CD4-positive, alpha-beta T cell treated with Interleukin-4 for 4 hours (primary cell): ENCODE measurements at places on chromosomes 5 and 9.

DNA sequence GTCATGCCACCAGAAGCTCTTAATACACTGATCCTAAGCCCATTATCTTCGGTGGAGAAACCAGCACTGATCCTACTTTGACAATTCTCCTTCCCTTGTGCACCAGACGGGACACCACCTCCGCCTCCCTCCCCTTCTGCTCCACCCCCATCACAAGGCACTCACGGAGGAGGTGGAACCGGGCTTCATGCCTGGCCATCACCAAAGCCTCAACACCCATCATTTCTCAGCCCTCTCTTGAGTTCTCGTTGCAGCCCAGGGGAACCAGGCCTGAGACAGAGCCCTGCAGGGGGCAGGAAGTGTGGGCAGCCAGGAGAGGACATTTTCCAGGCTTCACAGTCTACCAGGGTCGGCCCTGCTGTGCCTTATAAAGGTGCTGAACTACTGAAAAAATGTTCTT, 160.5 kb downstream of the GOLPH3 start:
- no peak for DNase-seq

DNA sequence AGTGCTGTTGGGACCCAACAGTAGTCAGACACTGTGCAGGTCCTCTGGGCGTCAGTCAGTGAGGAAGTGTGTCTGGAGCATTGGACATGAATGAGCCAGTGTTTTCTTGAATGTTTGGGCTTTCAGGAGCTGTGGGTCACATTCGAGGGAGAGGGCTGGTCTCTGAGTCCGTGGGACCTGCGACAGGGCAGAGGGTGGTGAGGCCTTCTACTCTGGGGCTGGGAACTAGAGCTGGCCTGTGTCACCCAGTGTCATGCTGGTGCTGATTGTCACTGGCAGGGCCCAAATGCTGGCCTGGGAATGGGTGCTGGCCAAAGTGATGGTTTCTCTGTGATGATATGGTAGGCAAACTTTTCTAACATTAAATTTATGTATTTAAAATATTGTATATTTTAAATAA, 10.3 kb downstream of the POLR1E start:
- DNase-seq = no peak

GRCh38 chr9:87160148-87161102, 213.1 kb upstream of the GAS1 start:
- DNase-seq = no peak

- DNase-seq = no peak
These were observed 442.0 kb downstream of the ACTL7B start for GRCh38 chr9:108413809-108414208.

- peak; percentile 24 for DNase-seq
These were observed 151.2 kb downstream of the ERCC6L2 start for GRCh38 chr9:96026655-96027213.

- DNase-seq = no peak
These were observed 439.3 kb upstream of the DAB2 start for GRCh38 chr5:39863926-39864552.

- no peak for DNase-seq
These were observed 126.9 kb downstream of the TLE1 start for GRCh38 chr9:81562231-81563019.

DNA sequence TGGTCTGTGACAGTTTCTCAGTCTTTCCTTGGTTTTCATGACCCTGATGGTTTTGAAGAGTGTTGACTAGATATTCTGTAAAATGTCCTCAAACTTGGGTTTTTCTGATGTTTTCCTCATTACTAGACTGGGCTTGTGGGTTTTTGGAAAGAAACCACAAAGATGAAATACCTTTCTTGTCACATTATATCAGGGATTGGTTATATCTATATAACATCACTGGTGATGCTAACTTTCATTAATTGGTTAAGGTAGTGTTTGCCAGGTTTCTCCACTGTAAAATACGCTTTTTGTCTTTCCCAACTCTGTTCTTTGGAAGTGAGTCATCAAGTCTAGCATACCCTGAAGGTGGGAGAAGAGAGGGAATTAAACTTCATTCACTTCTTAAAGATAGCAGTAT, 3.3 kb upstream of the IL31RA start:
- no peak for DNase-seq

DNA sequence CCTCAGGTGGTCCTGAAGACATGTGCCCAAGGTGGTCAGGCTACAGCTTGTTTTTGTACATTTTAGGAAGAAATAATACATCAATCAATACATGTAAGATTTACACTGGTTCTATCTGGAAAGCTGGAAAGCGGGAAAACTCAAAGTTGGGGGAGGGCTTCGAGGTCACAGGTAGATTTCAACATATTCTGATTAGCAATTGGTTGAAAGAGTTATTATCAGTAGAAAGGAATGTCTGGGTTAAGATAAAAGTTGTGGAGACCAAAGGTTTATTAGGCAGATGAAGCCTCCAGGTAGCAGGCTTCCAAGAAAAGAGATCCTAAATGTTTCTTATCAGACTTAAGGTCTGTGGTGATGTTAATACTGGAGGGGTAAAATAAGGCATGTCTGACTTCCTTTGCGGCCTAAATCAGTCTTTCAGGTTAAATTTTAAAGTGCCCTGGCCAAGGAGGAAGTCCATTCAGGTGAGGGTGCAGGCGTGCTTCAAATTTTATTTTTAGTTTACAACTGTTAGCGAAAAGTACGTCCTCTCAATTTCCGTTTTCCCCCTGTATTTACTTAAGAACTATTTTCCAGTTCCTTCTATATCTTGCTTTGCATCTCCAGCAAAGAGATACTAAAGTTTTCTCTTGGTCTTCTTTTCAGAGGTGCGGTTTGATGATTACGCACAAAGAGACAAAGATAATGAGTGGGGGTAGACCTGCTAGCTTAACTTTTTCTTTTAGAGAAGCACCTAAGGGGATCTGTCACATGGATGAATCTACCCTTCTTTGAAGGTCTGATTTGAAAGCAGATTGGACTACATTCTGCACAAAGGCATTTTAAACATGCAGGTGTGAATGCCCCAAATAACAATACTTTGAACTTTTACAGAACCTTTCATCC, 578.6 kb downstream of the RAB3C start:
- no peak for DNase-seq

GRCh38 chr5:115648056-115648455, 22.2 kb upstream of the TMED7 start:
- DNase-seq = no peak

GRCh38 chr5:135309391-135310327, 89.4 kb downstream of the MACROH2A1 start:
- no peak for DNase-seq

DNA sequence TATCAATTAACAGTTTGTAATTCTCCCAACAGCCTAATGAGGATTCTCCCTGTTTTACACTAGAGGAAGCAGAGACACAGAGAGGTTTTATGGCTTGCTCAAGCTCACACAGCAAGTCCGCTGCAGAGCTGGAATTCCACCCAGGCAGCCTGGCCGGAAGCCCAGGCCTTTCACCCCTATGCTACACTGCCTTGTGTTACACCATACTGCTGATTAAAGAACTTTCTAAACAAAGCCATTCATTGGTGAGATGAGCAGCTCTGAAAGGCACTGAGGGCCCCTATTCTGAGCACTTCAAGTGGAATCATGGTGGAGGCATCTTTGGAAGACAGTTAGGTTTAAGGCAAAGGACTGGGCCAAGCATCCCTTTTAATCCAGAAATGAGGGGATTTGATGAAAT, 14.7 kb upstream of the LARP1 start:
- no peak for DNase-seq

- DNase-seq = no peak
These were observed 38.4 kb downstream of the PRR16 start for GRCh38 chr5:120502531-120502930.

DNA sequence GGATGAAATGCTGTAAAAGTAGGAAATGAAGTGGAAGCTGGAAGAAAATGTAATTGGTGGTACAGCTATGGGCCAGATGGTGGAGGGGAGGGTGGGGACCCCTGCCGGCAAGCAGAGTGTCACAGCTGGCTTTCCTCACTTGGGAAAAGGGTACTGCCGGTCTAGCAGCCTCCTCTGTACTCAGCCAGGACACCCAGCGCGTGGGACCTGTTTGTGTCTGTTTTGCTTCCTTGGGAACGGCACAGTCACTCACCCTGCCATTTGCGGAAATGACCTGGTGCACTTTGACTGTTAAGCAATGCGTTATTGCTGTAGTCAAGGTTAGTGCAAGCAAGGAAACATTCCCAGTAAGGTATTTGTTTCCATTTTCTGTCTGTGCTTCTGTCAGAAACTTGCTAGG, 10.1 kb downstream of the TMEM252 start:
- DNase-seq = no peak

GRCh38 chr9:104633976-104634520, 16.0 kb upstream of the OR13C9 start:
- DNase-seq = no peak

DNA sequence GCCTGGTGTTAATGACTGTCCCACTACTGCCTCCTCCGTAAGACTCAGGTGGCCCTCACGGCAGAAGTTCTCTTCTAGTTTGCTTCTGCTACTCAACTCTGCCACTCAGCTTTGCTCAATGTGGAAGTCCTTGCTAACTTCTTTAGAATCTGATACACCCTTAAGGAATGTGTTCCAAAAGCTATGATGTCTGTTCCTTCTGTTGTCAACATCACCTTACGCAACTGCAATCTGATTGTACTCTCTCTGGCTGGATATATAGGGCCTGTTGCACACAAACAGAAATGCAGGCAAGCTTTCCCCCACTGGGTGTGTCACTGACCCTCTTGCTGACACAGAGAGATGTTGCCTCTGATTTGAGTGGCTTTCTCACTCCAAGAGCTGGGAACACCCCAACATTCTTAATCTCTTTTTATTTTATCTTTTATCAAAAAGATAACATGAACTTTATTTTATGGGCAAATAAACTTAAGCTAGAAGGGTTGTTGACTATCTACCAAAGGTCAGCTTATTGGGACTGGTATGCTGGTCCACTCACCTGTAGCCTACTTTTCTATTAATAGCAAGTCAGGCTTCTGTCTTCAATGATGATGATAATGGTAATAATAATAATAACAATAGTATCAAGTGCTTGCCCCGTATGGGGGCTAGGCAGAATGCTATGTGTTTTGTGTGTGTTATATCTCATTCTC, 25.2 kb downstream of the TMEM252 start:
- no peak for DNase-seq

DNA sequence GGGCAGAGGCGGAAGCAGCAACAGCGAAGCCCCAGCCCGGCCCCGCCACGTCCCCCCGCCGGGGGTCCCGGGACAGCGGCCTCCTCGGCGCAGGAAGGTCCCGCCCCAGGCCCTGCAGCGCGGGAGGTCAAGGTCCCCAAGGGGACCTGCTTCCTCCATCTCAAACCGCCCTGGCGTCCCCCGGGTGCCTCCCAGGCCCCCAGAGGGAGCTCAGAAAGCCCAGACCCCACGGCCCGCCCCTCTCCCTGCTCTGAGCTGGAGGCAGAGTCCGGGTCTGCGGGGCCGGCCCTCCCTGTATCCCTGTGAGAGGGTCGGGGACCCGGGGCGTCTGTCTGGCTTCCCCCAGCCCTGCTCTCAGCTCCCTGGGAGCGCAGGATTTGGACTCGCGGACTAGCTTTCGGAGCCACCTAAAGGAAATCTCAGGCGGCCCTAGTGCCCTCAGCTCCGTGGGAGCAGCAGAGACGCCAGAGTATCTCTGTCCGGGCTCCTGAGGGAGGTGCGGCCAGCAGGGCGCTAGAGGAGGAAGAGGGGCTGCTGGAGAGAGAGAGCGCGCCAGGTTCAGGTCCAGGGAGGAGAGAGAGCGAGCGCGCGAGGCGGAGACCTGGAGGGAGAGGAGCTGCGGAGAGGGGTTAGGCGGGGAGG, 30.7 kb downstream of the EXOC3 start:
- peak; percentile 5 for DNase-seq

- DNase-seq = no peak
These were observed 970.3 kb upstream of the ARRDC3 start for GRCh38 chr5:92353107-92354030.

GRCh38 chr5:41181691-41182564, 31.4 kb downstream of the C6 start:
- no peak for DNase-seq

DNA sequence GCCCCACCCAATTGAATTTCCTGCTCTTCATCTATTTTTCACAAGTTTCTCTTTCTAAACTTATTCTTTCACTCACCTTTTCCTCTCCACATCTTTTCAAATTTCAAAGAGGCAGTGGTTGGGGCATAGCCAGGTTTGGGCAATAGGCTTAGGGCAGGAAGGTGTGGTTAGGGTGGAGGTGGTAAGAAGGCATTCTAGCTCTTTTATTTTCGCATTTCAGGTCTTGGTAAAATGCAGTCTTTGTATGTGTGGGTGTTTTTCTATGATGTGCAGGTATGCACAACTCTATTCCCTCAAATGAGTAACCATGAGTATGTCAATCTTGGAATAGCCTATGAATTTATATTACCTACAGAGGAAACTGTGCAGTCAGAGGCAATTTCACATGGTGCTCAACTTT, 129.8 kb upstream of the IFNE start:
- DNase-seq = peak; percentile 29

GRCh38 chr5:179123491-179124272, 63.5 kb downstream of the ZNF354C start:
- DNase-seq = no peak

- no peak for DNase-seq
These were observed 97.3 kb upstream of the EQTN start for GRCh38 chr9:27394154-27394825.

DNA sequence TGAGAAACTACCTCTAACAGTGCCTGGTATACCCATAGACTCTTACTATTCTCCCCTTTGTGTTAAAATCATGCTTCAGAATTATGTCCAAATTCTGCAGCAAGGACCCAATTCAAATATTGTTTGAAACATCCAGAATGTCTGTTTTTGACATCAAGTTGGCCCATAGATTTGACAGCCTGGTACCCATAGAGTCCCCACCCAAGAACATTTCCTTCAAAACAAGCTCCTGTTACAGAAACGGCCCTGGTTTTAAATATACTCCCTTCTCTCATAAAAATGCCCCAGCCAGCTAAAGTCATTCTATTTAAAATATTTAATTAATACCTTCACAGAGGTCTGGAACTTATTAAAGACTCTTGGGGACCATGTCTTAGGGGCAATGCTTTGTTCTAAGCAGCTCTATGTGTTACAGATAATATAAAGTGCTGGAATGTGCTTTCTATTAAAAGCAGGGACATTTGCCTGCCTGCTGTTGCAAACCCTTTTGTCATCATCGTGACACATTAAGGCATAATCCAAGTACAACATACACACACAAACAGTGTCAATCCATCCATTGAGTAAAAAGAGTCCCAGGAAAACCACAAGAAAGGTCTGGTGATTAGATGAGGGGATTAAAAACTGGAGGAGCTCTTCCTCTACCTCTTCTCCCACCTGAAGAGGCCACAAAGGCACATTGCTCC, 321.7 kb downstream of the MLLT3 start:
- no peak for DNase-seq

- peak; percentile 83 for DNase-seq
These were observed 2.1 kb downstream of the SH2D3C start for GRCh38 chr9:127776195-127776923.

- DNase-seq = no peak
These were observed 70.7 kb upstream of the IL33 start for GRCh38 chr9:6144947-6145346.
